ENCODE measurements at places on chromosomes 6 and 20.
A peak's percentile ranks its signal among the peaks of the same experiment; 100 is the strongest.

GRCh38 chr6:129312880-129313279 lies 397.1 kb downstream of the ARHGAP18 start:
- DNase-seq, result no peak

GRCh38 chr20:63087236-63087871 lies 80.6 kb upstream of the BHLHE23 start:
- DNase-seq, result no peak

DNA sequence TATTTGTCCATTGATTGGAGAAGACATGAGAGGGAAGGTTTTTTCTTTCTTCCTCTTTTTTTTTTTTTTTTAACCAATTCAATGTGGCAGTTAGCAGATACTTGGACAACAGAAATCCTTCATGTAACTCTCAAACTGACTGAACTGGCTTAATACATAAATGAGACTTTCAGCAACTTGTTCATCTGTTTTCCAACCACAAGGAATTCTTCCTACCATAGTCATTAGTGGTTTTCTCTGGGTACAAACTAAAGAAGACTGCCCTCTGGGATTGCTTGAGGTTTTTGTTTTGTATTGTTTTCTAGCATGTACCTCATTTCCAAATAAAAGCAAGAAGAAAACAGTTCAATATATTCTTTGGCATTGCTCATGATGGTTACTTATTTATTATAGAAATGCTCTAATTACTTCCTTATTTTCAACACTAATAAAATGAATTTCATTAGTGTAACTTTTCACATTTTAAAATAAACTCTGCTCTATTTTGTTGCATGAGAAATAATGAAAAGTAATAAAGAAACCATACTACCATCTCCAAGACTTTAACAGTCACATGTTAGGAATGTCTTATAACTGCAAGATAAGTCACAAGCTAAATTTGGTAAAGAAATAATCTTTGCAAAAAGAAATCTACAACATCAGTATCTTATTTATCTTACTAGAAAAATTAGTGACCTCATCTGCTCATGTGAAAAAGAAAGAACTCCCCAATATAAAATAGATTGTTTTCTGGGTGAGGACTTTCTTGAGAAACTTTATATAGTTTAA lies 52.0 kb downstream of the ME1 start:
- DNase-seq, result no peak

GRCh38 chr20:4815628-4816027 lies 93.9 kb downstream of the PRND start:
- DNase-seq, result no peak

DNA sequence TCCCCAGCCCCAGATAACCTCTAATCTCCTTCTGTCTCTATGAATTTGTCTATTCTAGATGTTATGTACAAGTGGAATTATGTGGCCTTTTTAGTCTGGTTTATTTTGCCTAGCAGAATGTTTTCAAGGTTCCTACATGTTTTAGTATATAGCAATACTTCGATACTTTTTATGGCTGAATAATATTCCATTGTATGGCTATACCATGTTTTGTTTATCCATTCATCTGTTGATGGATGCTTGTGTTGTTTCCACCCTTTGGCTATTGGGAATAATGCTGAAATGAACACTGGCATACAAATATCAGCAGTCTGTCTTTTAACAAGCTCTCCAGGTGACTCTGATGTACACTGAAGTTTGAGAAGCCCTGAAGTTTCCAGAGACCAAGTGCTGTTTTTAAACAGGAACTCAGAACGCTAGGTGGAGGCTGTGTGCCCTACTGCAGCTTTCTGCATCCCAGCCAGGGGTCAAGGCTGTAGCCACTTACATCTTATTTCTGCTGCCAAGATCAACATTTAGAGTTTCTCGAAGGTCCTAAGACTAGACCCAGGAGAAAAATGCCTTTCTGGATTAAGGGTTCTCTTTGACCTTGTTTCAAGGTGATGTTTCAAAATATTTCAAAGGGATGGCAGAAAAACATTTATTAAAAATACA lies 123.0 kb downstream of the SOBP start:
- DNase-seq, result no peak

- DNase-seq, result no peak
Measured at GRCh38 chr20:23585449-23585807, 17.1 kb upstream of the CST9L start.

GRCh38 chr20:17898548-17898994 lies 70.0 kb downstream of the SNX5 start:
- DNase-seq, result peak; percentile 45

DNA sequence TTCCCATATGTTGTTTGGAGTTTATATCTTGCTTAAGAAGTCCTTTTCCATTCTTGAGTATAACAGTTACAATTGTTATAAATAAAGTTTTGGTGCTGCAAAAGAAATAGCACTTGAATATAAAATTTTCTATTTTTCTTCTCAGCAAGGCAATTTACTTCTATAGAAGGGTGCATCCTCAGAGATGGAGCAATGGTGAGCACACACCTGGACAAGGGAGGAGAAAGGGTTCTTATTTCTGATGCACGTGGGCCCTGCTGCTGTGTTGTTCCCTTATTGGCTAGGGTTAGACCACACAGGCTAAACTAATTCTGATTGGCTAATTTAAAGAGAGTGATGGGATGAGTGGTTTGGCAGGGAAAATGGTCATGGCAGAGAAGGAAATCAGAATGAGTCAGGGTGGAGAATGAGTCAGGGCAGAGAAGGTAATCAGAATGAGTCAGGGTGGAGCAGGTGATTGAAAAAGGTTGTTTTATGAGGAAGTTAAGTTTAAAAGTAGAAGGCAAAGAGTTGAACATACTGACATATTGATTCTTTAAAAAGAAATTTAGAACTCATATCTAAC lies 38.0 kb downstream of the CST8 start:
- no peak for DNase-seq

DNA sequence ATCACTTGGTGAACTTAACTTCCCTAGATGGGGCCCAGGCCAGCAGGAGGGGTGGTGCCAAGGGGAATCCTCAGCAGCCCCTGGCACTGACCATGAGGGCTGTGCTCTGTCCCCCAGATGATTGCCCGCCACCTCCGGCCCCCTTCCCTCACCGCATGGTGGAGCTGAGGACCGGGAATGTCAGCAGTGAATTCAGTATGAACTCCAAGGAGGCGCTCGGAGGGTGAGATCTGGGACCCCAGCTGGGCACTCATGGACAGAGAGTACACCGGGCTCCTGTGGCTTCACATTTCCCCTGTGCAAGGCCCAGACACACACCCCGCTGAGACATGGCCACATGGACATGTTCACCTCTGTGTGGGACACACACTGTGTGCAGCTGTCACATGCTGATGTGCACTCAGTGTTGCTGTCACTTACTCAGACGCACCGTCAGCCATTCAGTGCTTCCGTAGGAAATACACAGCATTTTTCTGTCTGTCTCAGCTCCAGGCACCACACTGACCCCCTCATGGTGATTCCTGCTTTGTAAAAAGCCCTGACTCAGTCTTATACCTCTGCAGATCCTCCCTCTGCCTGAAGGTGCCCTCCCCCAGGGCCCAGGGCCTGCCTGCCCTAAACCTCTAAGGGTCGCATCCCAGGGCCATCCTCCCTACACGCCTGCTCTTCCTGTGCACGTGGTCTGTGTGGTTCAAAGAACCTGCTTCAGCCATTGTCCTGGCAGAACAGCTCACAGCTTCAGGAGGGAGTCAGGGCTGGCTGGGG lies 4.4 kb downstream of the MYLK2 start:
- no peak for DNase-seq

DNA sequence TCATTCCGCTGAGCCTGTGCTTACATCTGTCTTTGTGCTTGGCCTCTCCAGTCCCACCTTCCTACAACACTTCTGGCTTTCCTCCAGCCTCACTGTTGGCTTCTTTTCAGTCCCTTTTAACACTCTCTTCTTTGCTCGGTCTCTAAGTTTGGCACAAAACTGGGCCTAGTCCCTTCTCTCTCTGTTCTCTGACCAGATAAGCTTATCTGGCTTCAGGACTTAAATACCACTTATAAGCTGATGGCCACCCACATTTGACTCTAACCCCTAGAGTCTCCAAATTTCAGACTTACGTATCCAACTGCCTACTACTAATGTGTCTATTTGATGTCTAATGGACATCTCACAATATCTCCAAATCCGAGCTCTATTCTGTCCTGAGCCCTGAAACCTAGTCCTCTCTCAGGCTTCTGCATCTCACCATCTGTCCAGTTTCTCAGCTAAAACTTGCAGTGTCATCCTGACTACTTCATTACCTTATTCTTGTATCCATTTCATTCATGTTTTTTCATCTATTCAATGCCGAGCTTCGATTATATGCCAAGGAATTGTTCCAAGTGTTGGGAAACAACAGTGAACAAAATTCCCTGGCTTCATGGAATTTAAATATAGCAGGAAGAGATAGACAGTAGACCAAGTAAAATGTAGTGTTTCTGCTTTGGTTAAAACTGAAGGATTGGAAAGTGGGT lies 40.1 kb downstream of the TBPL1 start:
- no peak for DNase-seq

DNA sequence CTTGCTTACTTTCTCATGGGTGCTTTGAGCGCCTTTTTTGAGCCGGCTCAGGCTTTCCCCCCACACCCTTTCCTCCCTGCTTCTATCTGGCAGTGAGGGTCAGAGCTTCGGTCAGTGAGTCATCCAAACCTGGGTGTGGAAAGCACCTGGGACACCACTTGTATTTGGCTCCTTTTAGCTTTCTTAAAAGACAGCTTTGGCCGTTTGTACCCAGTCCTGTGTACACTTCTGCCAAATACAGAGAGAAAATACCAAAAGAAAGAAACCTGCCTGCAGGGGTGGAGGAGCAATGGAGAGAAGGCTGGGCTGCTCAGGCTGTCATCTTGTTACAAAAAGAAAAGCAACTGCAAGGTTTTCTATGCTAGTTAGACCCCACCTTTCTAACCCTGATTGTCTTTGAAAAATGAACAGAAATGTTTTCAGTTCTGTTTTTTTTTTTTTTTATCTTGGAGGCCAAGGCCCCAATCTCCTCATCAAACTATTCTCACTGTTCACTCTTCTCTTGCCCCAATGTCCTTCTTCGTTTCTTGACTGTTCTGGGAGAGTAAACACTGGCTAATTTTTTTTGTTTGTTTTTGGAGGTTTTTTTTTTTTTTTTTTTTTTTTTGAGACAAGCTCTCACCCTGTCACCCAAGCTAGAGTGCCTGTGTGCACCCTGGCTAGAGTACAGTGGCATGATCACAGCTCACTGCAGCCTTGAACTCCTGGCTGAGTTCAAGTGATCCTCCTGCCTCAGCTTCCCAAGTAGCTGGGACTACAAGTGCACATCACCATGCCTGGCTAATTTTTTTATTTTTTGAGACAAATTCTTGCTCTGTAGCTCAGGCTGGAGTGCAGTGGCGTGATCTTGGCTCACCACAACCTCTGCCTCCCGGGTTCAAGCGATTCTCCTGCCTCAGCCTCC lies 76.4 kb downstream of the SSR1 start:
- DNase-seq, result no peak

GRCh38 chr20:17617868-17618672 lies 48.2 kb downstream of the DSTN start:
- no peak for DNase-seq

GRCh38 chr6:35299674-35300073 lies 2.1 kb downstream of the DEF6 start:
- no peak for DNase-seq

GRCh38 chr6:83182114-83182513 lies 11.0 kb downstream of the PGM3 start:
- DNase-seq, result no peak

DNA sequence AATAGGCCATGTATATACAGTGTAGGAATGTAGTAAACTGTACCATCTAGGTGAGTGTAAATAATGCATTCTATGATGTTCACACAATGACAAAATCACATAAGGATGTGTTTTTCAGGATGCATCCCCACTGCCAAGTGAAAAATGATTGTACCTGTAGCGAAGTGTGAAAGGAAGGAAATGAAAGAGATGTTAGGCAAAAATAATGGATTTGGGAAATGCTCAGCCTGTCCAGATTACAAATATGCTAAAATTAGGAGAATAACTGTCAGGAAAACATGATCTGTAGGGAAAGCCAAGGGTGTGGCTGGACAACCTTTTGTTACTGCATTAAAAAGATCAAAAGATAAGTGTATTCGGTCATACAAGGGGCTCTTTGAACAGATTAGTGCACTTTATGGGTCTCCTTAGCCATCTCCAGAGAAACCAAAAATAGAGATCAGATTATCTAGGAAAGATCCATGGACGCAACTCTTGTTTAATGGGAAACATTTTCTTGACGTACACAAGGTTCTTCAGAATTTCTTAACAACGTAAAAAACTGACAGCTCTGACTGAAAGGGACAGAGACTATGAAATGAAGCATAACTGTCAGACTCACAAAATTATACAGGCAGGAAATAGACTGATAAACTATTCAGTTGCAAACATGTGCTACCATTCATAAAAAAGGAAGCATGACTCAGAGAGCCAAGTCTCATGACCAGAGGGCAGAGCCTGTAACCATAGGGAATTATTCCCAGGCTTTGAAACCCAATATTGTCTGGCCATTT lies 253.6 kb upstream of the RAB32 start:
- DNase-seq, result no peak

GRCh38 chr6:25789475-25789874 lies 34.9 kb downstream of the SLC17A4 start:
- no peak for DNase-seq

- DNase-seq, result no peak
Measured at GRCh38 chr6:11039040-11039439, 5.1 kb downstream of the ELOVL2 start.

DNA sequence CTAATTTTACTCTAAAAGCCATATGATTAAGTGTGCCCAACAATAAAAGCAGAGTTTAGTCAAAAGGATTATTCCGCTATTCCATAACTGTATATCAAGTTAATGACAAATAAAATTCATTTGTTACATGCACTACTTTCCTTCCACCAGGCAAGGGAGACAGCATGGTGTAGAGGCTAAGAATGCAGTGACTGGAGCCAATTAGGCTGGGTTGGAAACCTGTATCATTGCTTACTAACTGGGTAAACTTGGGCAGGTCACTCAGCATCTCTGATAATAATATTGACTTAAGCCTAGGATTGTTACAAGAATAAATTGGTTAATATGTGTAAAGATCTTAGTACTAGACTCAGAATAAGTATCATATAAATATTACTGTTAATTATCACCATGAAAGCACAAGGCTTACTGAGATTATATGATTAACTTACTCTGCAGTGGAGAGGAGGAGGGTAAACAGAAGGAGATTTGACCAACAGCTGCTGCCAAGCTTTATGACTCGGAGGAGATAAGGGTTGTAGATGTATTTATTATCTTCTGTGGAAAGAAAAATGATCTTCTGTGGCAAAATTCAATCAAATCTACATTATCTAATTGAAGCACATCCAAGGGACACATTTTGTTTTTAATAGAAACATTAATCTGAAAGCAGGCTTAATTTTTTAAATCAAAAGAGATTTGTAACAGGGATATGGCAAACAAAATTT lies 1459.9 kb downstream of the GRIK2 start:
- no peak for DNase-seq

DNA sequence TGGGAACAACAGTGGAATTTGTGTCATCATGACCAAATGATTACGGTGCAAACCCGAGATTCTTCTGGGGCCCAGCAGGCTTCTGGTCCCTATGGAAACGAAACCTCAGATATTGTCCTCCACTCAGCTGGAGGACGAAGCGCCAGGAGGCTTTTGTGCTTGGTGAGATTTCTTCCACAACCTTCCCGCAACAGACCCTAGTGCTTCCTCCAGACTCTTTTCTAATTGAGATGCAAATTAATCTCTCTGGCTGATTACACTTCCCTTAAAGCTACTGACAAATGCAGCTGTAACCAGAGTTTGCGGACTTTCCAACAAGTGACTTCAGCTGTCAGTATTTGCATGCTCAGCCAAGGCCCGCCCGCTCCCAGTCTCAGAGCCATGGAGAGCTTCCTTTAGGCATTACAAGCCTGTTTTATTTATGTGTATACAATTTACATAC lies 96.0 kb downstream of the INSM1 start:
- DNase-seq, result no peak

Data from activated CD4-positive, alpha-beta T cell treated with anti-CD3 and anti-CD28 coated beads, Interleukin-2, amount 50 U/mL, for 24 hours (primary cell).